ENCODE measurements at places on chromosomes 7 and 10.

DNA sequence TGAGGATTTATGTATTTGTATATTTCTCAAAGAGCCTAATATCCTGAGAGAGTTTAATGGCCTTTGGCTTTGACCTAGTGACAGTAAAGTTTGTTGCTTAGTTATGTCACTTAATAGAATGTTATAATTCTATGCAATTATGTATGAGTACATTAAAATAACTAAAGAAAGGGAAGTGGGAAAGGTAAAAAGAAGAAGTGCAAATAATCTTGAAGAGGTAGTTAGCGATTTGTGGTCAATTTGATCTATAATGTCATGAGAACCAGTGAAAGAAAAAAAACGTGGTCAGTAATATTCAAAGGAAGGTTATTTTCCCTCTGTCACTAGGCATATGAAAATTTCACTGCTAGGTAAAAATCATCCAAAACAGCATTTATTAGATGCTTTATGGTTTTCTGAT is 143.4 kb upstream of the LSM8 start:
- DNase-seq: no peak

- DNase-seq: no peak
These were observed 439.4 kb downstream of the TYW1 start for GRCh38 chr7:67435894-67436535.

GRCh38 chr10:52652431-52653262 is 119.9 kb downstream of the MBL2 start:
- no peak for DNase-seq

DNA sequence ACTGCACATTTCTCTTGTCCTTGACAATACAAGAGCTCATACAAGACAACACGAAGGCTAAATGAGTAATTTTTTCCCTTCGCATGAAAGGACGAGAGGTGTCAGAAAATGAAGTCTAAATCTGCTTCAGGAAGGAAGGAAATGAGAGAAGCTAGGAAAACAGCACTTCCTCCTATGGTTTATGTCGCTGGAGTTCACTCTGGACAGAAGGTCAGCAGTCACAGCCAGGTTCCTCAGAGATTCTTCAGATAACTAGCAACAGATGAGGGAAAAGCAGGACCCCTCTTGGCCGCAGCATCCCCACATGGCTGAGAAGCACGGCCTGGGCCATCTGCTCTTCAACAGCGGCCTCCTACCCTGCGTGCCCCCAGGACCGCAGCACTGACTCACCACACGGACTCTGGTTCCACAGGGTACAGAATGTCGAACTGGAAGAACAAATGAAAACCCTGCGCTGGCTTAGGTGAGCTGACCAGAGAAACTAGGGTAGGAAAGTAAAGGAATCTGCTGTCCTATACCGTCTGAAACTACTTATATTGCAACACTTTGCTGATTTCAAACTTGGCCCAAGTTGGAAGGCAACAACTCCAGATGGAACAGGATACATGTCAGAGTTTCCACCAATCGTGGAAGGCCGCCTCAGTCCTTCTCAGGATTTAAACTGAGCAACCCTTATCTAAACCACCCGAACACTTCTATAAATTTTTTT is 26.3 kb downstream of the DNMBP start:
- DNase-seq: no peak

- no peak for DNase-seq
These were observed 18.9 kb downstream of the NCAPG2 start for GRCh38 chr7:158685693-158686092.
